Esophagus mucosa (tissue), 1 donor: ENCODE measurements at places on chromosomes 2 and 18. TPM values are rescaled to one million over a fixed set of nuclear protein-coding genes. Genes with fewer than 3 reads are reported as not detected.

GRCh38 chr2:79292958-79293315 lies 133.4 kb upstream of the REG3A start:
- ATAC-seq, result no peak

DNA sequence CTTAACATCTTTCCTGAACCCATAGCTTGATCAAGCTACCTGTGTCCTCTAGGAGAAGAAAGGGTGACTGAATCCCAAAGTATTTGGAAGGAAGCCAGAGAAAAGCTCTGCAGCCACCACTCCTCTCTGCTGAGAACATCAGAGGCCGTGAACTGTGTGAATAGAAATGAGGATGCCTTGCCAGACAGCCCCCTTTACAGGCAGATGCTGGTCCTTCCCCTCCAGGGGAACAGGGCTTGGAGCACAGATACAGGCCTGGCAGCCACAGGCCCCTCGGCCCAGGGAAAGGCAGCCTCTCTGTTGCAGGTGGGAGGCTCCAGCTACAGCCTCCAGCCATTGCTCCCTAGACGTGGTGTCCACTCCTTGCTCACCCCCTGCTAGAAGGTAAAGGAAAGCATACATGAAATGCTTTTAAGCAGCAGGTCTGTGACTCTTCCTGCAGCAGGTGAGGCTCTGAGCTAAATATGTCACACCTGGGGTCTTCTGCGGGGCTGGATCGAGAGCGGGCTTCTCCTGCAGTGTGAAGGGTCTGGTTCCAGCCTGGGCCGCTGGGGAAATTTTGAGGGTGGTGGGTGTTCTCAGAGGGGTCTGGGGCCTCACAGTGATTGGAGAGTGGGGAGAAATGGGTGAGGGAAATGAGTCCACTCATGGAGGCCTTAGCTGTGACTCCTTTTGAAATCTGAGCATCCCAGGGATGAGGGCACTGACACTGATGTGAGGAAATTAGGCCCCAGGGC lies 234.0 kb downstream of the KLHL29 start:
- ATAC-seq, result no peak

- no peak for ATAC-seq
Measured at GRCh38 chr18:58297198-58297597, 253.2 kb downstream of the NEDD4L start.

UNC80 gene
- 0.04 TPM for total RNA-seq

DNA sequence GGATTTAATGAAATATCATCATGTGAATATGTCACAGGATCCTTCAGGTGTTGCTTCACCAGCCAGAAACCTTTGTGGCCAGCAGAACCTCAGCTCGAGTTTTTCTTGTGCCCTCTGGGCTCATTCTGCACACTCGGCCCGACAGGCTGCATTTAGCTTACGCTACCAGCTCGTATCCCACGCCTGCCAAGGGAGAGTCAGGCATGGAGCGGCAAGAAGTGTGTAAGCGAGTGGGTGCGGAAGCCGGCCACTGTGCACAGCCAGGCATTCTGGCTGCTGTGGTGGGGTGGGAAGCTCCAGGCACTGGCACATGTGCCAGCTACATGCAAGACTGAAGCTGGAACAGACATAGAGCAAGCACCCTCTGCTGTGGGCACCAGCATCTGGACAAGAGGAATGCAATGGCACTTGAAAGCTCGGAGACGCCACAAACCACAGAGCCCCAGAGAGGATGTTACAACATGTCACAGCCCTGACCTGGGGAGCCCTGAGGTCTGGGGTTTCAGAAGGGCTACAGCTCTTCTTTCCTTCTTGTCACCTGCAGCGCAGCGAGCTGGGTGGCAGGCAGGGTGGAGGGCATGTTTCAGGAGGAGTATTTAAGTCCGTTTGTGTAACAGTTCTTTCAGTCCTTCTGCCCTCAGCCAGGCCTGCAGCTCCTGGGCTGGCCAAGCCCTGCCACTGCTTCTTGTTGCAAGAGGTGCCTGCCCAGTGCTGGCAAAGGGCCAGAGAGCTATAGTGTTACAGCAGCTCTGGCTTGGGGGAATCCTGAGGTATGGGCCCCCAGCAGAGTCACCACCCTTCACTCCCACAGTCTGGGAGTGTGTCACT lies 257.3 kb upstream of the HNMT start:
- ATAC-seq, result no peak

ERICH2 gene
- not detected for total RNA-seq
